Brain pericyte (primary cell): ENCODE measurements at places on chromosomes 5 and 9.

DNA sequence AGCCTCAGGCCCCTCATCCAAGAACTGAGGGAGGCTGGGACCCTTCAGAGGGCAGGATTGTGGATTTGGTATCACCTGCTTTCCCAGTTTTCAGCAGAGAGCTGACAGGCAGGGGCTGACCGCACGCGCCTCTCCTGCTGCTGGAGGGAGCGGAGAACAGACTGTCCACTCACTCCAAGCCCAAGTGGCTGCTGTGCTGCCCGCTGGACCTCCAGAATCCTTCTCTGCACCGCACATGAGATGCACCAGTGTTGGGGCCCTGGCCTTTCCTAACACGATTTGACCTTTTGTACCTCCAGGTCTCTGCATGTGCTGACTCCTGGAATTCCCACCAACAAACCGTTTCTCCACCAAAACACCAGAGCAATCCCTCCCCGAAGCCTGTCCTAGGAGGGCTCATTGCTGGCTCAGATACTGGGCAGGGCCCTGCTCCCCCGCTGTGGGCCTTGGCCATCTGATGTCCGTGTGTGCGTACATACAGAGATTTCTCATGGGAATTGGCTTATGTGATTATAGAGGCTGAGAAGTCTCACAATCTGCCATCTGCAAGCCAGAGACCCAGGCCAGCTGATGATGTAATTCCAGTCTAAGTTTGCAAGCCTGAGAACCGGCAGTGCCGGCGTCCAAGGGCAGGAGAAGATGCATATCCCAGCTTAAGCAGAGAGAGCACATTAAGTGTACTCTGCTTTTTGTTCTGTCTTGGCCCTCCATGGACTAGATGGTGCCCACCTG lies 141.7 kb downstream of the GADD45G start:
- DNase-seq, result no peak

DNA sequence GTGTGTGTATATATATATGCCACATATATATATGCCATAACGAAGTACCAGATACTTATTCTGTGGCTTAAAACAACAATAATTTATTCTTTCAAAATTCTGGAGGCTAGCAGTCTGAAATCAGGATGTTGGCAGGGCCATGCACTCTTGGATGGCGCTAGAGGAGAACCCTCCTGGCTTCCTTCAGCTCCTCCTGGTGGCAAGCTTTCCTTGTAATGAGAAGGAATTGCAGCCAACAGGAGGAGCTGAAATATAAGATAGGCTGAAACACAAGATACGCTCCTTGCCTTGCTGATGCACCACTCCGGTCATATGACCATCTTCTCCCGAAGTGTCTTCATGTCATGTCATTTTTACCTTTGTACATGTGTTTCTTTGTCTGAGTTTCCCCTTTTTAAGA lies 368.1 kb upstream of the CTNND2 start:
- DNase-seq, result no peak

- DNase-seq, result no peak
Observed at GRCh38 chr5:83800201-83800600, 79.5 kb upstream of the HAPLN1 start.

DNA sequence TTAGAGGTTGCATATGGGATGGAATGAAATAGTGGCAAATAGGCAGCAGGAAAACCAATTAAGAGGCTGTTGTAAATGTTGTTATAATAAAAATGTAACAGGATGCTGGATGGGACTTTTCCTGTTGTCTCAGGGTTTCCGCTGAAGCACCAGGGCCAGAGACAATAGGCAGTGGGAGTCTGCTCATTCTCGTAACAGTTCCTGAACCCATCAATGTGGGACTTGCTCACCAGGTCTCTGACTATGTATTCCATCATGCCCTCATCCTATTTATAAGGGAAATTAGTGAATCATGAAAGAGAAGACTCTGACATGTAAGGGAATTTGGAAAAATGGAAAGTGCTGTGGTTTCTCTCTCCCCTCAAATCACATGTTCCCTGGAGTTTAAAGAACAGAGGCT lies 23.5 kb upstream of the SSBP2 start:
- DNase-seq, result no peak

DNA sequence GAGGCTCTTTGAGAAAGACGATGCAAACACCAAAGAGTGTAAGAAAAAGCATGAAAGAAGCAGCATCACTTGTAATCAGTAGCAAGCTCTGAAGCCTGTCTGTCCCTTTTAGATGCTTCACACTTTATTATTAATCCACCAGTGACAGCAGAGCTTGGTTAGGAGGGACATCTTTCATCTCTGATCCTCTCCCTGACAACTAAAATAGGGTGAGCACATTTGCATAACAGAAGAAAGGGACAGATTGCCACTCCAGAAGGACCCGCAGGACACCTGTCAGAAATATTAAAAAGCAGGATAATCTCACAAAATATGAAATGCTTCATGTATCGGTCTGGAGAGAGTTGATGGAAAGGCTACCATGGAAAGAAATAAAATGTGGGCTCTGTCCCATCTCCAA lies 71.4 kb upstream of the MAP1B start:
- DNase-seq, result no peak

GRCh38 chr5:166356096-166356495 lies 1935.3 kb upstream of the WWC1 start:
- DNase-seq, result no peak

DNA sequence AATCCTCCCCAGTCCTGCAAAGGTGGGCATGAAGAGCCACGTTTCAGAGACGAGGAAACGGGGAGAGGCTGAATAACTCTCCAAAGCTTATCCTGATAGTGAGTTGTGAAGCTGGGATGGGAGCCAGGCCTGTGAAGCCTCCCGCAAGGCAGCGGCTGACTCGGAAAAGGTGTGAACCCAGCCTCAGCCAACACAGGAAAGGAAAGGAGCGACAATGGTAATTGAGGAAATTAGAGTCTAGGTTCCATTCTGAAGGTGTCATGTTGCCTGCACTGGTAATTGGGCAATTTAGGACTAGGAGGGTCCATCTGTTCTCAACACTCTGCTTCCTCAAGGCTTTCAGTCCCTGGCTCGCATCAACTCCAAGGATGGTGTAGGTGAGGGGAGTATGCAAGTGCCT lies 83.4 kb downstream of the LIFR start:
- DNase-seq, result no peak

- no peak for DNase-seq
Observed at GRCh38 chr5:143033535-143034250, 263.5 kb downstream of the ARHGAP26 start.
